ENCODE measurements at places on chromosomes 4 and X.

GRCh38 chrX:22424919-22425318 lies 152.2 kb downstream of the CBLL2 start:
- DNase-seq = no peak

GRCh38 chr4:138702190-138702824 lies 313.3 kb upstream of the NOCT start:
- DNase-seq = no peak

GRCh38 chr4:13396161-13396560 lies 88.0 kb downstream of the RAB28 start:
- DNase-seq = no peak

DNA sequence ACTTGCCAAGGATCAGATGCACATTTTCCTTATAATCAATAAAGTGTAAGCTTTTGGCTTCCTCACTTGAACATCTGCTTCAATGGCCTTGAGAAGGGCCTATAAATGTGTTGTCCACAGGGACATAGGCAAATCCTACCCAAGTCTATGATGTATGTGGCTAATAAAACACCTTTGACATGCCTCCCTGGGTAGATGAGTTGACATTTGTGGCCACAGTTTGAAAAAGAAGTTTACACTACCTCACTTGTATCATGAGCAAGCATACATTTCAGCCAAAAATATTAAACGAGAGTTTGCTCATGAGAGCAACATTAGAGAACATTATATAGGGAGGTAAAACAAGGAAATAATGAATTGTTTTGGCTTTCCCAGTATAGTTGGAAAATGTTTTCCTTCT lies 1067.7 kb downstream of the C4orf33 start:
- DNase-seq = no peak
